ENCODE measurements at places on chromosomes 4 and X. TPM values are rescaled to one million over a fixed set of nuclear protein-coding genes. Genes with fewer than 3 reads are reported as not detected.

Gene SLC38A5
- 68.1 TPM for polyA plus RNA-seq

Gene PIGA
- polyA plus RNA-seq, result 25.6 TPM

Gene SMAD1
- 46.1 TPM for polyA plus RNA-seq

DNA sequence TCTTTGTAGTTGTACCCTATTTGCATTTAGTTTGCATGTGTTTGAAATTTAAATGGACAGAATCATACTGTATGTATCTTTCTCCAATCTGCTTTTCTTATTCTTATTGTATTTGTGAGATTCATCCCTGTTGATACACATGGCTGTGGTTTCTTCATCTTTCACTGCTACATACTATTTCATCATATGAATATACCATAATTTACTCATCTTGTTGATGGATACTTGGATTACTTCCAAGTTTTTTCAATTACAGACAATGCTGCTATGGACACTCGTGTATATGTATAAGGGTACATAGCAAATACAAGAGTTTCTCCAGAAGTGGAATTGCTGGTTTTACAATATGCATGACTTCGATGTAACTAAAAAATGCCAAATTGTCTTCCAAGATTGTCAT is 11.8 kb upstream of the KLHL8 start:
- no peak for DNase-seq

- DNase-seq, result no peak
Observed at GRCh38 chr4:26009502-26009901, 95.5 kb downstream of the SMIM20 start.

- no peak for DNase-seq
Observed at GRCh38 chr4:183287309-183287659, 32.8 kb downstream of the CLDN22 start.

DNA sequence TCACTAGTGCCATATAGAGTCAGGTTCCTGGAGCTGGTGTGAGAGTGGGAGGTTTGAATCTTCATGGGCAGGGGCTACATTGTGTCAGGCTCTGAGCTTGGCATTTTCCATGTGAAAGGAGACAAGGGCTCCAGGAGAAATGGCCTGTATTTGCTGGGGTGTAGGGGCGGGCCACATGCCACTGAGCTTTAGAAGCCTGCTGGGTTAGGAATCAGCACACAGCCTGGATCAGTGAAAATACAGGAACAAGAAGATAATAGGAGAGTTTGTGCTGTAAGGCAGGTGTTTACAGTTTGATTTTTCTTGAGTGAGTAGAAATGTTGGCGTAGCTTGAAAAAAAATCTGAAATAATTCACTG is 35.4 kb downstream of the TBC1D14 start:
- DNase-seq, result no peak

DNA sequence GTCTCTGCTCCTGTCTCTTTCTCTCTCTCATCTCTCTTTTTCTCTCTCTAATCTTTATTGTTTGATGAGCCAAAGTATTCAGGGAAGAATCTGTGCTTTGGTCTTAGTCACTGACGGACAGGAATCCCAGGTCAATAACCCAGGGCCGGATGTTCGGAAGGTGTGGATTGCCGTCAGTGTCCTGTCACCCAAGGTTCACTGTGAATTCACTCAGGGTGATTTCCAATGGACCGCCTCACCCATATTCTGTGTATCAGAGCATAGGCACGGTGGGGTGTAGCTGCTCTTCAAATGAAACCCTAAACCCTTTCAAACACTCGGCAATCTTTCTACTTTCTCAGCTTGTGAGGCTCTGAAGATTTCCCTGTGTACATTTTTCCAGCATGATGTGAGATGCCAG is 144.6 kb upstream of the GPC4 start:
- no peak for DNase-seq
